NCI-H1436 (cell line): ENCODE measurements at places on chromosomes 16 and 17.

- no peak for DNase-seq
These were observed 34.6 kb downstream of the CYTH1 start for GRCh38 chr17:78747488-78747887.

GRCh38 chr16:46830902-46831647 lies at the start of gene C16orf87:
TSS of gene C16orf87 (minus strand) at chr16:46831180. CDS start at chr16:46831149, 31 bp downstream.
- peak; percentile 90 for DNase-seq

- DNase-seq: no peak
These were observed 240.3 kb upstream of the IRX3 start for GRCh38 chr16:54526916-54527315.

DNA sequence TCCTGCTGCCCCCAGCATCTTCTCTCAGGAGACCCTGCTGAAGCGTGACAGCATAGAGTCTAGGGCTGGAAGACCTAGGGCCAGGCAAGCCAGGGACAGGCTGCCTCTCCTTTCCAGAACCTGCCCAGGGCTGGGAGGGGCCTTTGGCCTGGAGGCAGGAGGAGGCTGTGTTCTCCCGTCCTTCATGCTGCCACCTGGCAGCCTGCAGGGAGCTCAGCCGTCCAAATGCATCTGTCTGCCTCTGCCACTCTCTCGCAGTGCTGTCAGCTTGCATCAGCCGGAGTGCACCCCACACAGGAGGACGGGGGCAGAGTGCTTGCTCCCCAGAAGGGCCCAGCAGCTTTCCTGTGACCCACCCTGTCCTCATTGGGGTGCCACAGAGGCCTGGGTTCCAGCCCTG lies 31.3 kb downstream of the ARHGAP23 start:
- DNase-seq: no peak

DNA sequence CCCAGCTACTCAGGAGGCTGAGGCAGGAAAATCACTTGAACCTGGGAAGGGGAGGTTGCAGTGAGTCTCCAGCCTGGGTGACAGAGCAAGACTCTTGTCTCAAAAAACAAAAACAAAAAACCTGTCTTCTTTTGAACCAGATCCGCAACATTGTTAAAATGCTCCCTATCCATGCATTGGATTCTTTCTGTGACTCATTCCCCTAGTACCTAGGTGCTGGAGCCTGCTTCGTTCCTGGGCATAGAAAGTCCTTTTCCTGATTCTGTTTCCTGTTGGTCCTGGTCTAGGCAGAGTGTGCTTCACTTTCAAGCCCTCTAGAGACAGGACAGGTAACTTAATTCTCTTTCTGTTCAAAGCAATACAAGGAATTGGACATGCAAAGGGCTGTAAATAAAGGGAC lies 5.2 kb downstream of the EPN2 start:
- DNase-seq: no peak

DNA sequence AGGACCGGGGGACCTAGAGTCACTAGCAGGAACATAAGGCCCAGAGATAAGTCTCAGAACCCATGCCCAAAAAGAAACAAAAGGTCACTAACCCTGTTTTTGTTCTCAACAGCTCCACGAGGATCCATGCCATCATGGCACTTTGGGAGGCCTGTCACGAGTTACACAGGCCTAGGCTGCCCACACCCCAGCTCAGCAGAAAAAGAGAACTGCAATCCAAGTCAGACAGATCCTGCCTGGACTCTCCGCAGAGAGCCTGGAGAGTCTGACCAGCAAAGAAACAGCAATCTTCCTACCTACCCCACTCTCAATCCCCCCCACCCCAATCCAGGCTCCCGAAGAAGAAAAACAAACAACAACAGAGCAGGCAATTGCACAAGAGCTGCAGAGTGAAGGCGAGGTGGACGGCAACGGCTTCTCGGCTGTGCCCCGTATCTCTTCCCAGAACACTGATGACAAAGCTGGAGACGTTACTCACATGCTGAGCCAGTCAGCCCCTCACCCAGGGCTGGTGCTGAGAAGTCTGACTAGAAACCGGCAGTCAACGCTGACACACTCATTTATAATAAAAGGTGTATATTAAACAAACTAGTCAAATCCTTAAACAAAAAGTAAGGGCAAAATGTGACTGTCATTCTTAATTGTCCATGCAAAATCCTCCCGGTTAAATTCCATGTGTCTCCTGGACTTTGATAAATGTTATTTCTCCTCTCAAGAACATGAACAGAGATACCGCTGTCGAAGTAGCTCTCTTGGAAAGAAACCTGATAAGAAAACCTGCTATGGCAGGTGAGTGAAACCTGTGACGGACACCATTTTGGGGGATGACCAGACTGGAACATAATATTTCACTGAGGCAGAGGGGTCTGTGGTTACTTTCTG lies 89.3 kb downstream of the SMG6 start:
- no peak for DNase-seq

DNA sequence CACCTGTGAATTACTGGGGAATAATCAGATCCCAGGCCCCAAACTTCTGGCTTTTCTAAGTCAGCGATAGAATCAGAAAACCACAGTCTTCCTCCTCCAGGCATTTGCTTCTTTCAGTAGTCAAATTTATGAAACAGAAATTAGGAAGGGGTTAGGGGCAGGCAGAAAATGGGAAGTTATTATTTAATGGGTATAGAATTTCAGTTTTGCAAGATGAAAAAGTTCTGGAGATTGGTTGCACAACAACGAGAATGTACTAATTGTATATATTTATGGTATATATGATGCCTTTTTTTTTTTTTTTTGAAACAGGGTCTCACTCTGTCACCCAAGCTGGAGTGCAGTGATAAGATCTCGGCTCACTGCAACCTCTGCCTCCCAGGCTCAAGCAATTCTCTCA lies 23.5 kb downstream of the ORC6 start:
- no peak for DNase-seq

DNA sequence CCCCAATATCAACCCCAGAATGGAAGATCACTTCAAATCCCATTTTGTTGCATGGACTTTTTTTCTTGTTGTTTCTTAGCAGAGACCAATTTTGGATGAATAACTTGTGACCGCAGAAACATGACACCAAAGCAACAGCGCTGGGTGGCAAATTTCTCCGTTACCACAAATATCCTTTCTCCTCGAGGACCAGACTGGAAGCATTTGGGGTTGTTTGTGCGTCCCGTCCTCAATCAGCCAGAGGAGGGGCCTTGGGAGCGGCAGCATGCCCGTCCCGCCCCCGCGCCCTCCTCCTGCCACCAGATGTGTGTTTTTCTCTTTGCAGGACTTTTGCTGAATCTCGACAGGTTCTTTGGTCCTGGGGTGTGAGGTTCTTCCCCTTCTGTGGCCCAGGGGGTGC lies 282.5 kb upstream of the FOXF1 start:
- no peak for DNase-seq

DNA sequence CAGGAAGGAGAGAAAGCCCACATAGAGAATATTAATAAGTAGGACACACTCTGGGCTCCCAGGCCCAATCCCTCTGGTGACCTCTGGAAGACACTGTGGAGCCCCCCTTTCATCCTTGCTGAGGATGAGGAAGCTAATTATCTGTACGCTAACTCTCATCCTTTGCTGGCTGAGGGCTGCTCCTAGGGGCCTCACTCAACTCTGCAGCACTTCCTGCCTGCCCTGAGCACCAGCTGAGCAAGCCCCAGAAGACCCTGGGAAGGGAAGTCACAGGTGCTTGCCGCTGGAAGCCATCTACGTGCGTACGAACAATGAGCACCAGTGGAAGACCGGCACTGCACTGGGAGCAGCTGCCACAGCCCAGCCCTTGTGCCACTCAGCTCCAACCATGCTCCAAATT lies 145.8 kb upstream of the CDH5 start:
- DNase-seq: no peak

- DNase-seq: no peak
These were observed 439.3 kb upstream of the GOT2 start for GRCh38 chr16:59173408-59173831.

DNA sequence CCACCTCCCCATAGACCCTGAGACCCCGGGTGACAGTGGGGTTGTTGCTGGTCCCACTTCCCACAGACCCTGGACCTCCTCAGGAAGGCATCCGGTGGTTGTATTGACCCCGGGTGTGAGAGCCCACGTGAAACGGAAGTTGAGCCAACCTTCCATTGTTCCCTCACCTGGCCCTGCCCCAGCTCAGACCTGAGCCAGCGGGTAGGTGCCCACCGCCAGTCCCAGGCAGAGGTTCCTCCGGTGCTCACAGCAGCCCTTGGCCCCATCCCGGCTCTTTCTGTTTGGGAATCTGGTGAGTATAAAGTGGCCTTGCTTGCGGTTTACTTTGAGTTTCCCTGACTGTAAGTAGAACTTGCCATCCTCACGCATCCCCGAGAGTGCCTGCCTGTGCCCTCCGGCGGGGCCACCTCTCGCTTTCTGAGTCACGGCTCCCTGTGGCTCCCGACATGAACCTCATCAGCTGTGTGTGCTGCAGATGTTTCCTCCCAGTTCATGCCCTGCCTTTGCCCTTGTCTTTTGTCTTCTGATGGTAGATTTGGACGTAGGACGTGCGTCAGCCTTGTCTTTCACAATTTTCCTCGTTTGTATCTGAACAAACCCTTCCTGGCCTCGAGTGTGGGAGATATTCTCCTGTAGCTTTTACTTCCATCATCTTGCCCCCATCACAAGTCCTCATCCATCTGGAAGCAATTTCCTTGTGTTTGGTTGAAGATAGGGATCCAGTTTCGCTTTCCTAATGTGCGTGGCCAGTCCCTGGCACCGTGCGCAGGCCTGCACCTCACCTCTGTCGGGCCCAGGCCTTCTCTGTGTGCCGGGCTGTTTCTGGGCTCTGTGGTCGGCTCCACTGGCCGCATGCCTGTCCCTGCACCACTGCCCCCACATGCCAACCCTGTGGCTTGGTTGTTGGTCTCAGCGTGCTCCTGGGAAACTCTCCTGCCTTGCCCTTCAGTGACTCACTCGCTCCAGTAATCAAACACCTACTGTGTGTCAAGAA lies 76.0 kb downstream of the METRNL start:
- no peak for DNase-seq
